A673 (cell line): ENCODE measurements at places on chromosomes 3 and 15.

GRCh38 chr3:10023587-10024310, 2.5 kb upstream of the FANCD2 start:
- no peak for DNase-seq

DNA sequence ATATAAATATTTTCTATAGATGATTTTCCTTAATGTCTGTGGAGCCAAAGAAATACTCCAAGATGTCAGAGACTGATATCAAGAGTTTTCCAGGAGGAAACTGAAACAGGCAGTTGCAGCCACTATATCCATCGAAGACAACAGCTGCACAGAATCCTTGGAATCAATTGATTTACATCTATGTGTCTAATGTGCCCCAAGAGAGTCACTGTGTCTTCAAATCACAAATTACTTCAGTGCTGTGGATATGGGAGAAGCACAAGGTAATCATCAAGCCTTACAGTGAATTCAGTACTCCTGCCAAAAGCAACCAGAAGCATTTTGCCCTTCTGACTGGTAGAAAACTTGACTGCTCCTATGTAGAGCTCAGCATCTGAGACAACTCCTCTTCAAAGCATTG, 51.1 kb downstream of the CPNE4 start:
- DNase-seq: no peak

DNA sequence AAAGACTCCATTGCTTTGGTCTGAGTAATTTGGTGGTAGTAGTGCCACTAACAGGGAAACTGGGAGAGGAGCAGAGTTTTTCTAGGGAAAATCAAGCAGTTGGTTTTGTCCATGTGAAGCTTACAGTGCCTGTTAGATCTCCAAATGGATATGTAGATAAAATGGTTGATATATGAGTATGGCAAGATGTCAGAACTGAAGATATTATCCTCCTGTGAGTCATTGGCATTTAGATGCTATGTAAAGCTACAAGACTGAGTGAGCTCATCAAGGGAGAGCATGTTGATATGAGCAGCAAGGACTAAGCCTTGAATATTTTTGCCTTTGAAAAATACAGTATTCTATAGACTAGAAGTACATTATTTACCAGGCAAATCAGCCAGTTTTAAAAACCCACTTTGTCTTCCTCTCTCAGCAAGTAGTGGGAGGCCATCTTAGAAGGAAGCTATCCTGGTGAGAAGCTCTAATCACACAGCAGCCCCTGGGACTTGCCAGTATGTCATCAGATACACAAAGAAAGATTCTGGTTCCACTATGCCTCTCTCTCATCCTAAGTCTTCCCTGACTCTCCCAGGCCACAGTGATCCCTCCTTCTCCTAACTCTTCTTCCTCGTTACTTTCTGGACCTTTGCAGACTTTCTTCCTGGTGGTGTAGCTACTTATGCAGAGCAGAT, 77.4 kb upstream of the ANKRD28 start:
- peak; percentile 4 for DNase-seq

- DNase-seq: no peak
Observed at GRCh38 chr15:55237219-55238130, 40.7 kb upstream of the RSL24D1 start.

GRCh38 chr15:72967811-72968530, 84.3 kb upstream of the NEO1 start:
- DNase-seq: no peak

DNA sequence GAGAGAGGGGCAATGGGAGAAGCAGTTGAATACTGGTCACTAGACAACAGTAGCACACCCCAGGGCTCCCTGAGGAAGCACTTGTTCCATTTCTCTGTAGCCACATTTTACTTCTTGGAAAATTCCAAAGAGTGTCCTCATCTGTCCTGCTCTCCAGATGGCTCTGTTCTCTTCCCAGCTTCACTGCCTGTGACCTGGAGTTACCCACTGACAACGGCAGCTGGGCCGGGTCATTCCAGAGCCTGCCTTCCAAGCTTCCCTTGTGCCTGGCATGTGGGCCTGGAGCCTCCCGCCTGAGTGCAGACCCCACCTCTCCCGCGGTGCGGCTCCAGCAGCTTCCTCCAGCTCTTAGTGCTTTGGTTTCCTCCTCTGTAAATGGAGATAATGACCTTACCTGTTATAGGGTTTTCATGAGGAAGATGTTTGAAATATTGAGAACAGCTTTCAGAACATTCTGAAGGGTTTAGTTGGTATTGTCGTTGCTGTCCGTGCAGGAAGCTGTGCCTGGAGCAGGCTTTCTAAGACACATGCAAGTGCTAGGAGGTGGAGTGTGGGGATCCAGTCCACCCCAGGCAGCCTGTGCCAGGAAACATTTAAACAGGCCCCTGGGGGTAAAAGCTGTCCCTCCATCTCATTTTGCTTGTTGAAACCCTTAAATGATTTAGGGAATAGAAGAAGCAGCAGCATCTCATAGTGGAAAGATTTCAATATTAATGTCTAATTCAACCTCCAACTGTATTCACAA, 24.8 kb downstream of the EFCC1 start:
- no peak for DNase-seq

GRCh38 chr3:182808041-182808770, 14.9 kb downstream of the ATP11B start:
- DNase-seq: no peak

DNA sequence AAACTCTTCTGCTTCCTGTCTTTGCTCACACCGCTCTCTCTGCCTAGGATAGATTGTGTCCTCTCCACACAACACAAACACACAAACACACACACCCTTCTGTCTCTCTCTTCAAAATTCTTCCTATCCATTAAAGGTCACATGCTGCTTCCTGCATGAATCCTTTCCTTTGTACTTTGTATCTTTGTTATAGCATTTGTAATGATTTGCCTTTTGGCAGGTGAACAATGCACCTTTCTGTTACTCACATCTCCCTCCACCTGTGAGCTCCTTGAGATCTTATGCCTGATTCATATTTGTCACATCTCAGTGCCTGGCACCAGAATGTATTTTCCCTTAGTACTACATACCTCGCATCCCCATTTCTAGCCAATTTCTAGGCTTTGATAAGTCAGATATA, 251.4 kb upstream of the UMPS start:
- DNase-seq: no peak

DNA sequence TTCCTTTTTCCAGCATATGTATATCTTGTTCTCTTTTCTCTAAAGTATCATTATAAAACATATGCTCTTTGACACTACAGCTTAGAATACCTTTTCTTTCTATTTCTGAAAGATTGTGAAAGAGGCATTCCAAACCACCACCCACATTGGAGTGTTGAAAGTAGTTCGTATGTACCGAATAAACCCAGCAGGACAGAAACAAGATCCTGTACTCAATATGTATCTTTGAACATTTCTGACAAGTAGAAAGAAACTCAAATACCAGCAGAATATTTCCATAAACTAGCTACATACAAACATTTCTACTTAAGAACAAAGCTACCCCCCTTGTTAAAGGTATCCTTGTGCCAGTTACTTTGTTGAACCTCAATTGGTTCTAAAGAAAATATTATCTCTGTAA, 415.3 kb upstream of the ALCAM start:
- no peak for DNase-seq

DNA sequence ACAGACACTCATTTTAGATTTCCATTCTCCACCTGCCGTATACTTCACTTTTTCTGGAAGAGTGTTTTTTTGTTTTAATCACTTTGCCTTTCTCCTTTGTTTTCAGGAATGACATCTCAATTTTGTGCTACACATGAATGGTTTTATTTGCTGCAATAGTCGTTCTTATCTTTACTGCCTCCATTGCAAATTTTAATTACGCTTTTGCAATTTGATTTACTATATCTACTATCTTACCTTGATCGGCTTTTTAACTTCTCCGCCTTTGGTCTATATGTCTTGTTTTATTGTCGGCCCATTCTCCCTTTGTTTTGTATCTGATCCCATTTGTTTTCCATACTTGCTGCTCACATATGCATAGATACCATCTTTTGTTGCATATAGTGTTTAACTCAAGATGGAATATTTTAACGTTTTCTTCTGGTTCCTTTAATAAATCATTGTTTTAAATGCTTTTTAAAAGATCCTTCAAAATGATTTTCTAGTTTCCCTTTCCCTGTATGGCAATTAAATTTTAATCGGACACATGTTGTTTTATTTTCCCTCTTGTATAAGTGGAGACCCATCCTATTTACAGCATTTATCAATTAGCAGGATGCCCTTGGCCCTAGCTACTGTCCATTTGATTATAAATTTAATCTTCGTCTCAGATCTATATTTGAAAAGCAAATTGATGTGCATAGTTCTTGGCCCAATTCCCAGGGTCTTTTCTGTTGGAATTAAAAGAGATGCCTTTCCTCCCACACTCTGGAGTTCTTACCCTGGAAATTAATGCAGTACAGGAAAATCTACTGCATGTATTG, 97.2 kb upstream of the CNTN4 start:
- DNase-seq: no peak
